ENCODE measurements at places on chromosomes 3 and 15.

DNA sequence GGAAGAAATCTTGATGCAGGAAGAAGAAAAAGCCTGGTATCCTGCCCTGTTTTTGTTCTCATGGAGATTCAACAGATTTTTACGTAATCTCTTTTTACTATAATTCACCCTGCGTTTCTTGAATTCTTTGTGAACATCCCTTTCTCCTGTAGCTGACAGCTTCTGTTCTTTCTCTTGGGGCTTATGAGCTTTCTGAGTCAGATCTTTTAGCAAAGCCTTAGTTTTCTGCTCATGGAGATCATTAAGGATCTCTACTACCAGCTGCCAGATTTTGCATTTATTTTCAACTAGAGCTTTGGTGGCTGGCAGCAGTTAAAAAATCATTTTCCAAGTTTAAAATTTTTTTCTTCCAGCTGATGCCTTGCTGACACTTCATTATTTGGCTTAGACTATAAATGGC, 51.6 kb downstream of the MOBP start:
- no peak for DNase-seq
- no peaks in the 10 kb centered on the region for H3K36me3 ChIP-seq
- no peak overlapping the region for H3K27ac ChIP-seq
- peaks cover 11% of the 10 kb centered on the region for H3K27me3 ChIP-seq

GRCh38 chr3:65922441-65922840, 116.3 kb downstream of the MAGI1 start:
- H3K27ac ChIP-seq: no peak overlapping the region
- no peaks in the 10 kb centered on the region for H3K36me3 ChIP-seq
- no peaks in the 10 kb centered on the region for H3K27me3 ChIP-seq
- H3K4me3 ChIP-seq: no peak overlapping the region

DNA sequence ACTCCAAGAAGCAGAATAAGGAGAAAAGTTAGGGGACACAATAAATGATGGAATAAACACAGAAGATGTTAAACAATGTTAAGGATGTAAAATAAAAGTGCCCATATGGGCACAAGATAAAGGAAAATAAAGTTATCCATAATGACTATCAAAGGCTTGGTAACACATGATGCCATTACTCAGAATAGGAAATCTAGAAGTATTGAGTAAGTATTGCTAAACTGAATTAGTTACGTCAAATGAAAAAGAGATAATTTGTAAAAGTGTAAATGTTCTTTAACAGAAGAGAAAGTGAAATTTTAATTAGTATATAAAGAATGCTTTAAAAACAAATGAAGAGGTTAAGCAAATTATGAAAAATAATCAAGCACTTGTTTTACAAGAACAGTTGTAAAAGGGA, 6.7 kb downstream of the COPS2 start:
- peaks cover 21% of the 10 kb centered on the region for H3K36me3 ChIP-seq
- H3K4me1 ChIP-seq: peaks cover 60% of the 10 kb centered on the region
- H3K27me3 ChIP-seq: no peaks in the 10 kb centered on the region
- DNase-seq: no peak
- no peak overlapping the region for H3K4me3 ChIP-seq

DNA sequence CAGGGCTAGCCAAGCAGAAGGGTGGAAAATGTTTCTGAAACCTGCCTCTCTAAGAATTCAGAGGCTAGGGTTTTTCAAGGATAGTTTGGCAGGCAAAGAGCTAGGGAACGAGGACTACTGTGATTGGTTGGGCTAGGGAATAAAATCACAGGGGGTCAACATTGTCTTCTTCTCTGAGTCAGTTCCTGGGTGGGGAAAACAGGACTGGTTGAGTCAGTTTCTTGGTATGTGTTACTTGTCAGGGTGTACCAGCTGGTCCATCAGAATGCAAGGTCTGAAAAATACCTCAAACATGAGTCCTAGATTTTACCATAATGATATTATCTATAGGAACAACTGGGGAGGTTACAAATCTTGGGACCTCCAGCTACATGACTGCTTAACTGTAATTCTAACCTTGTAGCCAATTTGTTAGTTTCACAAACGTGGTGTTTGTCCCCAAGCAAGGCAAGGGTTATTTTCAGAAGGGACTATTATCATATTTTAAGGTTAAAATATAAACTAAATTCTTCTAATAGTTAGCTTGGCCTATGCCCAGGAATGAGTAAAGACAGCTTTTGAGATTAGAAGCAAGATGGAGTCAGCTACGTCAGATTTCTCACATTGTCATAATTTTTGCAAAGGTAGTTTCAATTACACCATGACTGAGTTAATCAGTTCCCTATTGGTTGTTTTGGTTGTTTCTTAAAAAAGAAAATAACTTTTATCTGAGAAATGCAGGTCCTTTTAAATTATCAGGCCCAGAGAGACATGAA, 231.5 kb downstream of the ALCAM start:
- peaks cover 2% of the 10 kb centered on the region for H3K27me3 ChIP-seq
- H3K4me1 ChIP-seq: peaks cover 11% of the 10 kb centered on the region
- no peak for DNase-seq
- no peaks in the 10 kb centered on the region for H3K36me3 ChIP-seq
- H3K27ac ChIP-seq: no peak overlapping the region

- H3K4me3 ChIP-seq: peak overlapping the region; percentile 89
- H3K4me1 ChIP-seq: peaks cover 29% of the 10 kb centered on the region
- H3K36me3 ChIP-seq: peaks cover 52% of the 10 kb centered on the region
- DNase-seq: no peak
- H3K27ac ChIP-seq: no peak overlapping the region
Observed at GRCh38 chr15:89578146-89578545, 2.9 kb downstream of the TICRR start.

- no peaks in the 10 kb centered on the region for H3K36me3 ChIP-seq
- no peak overlapping the region for H3K27ac ChIP-seq
Observed at GRCh38 chr3:151146731-151147091, 56.3 kb downstream of the GPR171 start.

DNA sequence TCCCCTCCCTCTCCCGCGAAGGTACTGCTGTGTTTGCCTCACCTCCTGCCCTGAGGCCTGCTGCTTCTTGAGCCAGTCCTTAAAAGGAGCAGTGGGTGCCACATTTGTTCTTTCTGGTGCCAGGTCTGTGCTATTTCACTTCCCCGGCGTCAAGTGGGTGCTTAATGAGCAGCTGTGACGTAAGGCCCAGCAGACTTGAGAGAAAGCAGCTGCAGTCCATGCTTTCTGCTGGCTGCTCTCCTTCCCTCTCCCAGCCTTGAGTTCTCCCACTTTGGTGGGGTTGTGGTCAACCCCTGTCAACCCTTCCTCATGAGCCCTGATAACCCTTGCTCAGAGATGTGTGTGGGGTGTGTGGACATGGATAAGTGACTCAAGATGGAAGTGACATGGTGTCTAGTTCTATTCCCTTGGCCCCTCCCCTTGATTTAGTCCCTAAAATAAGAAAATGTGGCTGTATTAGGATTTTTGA, 6.9 kb downstream of the INAFM2 start:
- peaks cover 19% of the 10 kb centered on the region for H3K4me1 ChIP-seq
- no peak overlapping the region for H3K4me3 ChIP-seq
- H3K27ac ChIP-seq: no peak overlapping the region

DNA sequence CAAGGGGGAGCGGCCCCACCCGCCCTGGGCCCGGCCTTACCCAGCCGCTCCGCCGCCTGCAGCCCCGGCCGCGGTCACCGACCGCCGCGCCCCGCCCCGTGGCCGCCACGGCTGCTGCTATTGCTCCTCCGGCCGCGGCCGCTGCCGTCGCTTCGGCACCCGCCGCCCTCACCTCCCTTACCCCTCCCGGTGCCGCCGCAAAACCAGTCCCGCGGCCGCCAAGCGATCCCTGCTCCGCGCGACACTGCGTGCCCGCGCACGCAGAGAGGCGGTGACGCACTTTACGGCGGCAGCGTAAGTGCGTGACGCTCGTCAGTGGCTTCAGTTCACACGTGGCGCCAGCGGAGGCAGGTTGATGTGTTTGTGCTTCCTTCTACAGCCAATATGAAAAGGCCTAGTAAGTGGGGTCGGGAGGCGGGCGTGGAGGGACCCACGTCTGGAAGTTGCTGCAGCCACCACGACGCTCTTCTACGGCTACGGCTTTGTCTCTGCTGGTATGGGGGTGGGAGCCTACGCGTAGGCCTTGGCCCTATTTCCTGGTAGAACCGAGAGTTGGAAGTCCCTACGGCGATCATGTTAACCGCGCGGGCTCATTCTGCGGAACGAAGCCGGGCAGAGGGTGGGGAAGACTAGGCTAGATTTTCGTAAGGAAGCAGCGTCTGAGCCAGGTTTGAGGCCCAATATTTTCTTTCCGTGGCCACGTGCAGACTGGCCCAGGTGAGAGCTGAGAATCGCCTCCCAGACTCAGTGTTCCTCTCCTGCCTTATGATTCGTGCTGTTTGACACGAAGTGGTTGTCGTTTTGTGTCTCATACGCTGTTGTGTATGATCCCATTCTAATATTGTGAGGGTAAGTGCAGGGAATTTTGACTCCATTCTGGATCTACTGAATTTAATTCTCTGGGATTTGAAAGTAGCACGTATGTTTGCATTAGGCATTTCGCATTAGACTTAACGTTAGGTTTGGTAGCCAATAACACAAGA, at the start of the genes GNL3 and PBRM1:
Gene GNL3, plus strand, starts transcription at position 324 of the 983 bp plus-strand sequence. Its CDS starts 61 bp downstream, at position 385.
Gene PBRM1, minus strand, starts transcription at position 205 of the 983 bp plus-strand sequence.
- H3K4me3 ChIP-seq: peak within 1 kb of the TSS; percentile 99
- peak; percentile 93 for DNase-seq
- H3K27me3 ChIP-seq: no peaks in the 10 kb centered on the region

DNA sequence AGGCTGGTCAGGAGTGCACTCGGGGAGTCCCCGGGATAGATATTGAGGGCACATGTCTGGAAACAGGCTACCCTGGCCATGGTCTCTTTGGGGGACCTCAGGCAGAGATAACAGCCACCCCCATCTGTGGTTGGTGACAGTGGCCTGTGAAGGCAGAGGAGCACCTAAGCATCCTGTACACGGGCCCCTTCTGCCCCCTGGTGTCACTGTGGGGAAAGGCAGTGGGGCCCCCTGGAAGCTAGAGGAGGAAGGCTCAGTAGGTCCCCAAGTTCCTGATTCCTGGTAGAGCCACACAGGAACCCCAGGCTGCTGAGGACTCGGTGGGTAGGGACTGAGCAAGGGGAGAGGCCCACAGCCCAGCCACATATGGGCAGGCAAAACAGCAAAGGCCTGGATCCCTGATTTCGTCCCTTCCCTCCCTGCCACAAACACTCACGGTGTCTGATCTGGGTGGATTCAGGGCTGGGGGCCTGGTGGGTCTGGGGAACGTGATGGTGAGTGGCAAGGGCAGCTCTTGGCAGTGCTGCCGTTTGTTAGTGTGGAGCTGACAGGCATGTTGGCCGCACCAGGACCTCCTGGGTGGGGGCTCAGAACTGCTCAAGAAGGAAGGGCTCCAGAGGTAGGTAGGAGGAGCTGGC, 14.1 kb upstream of the CXCR6 start:
- H3K4me3 ChIP-seq: no peak overlapping the region
- peak; percentile 68 for DNase-seq
- H3K27ac ChIP-seq: no peak overlapping the region
- no peaks in the 10 kb centered on the region for H3K4me1 ChIP-seq
- H3K27me3 ChIP-seq: no peaks in the 10 kb centered on the region

- no peak overlapping the region for H3K4me3 ChIP-seq
- peaks cover 2% of the 10 kb centered on the region for H3K27me3 ChIP-seq
- H3K36me3 ChIP-seq: no peaks in the 10 kb centered on the region
- DNase-seq: no peak
Observed at GRCh38 chr15:26023231-26023630, 160.1 kb upstream of the ATP10A start.

- H3K4me1 ChIP-seq: no peaks in the 10 kb centered on the region
- no peak overlapping the region for H3K27ac ChIP-seq
- no peak for DNase-seq
- H3K4me3 ChIP-seq: no peak overlapping the region
- no peaks in the 10 kb centered on the region for H3K36me3 ChIP-seq
Observed at GRCh38 chr3:132292042-132292441, 25.2 kb upstream of the ACP3 start.

DNA sequence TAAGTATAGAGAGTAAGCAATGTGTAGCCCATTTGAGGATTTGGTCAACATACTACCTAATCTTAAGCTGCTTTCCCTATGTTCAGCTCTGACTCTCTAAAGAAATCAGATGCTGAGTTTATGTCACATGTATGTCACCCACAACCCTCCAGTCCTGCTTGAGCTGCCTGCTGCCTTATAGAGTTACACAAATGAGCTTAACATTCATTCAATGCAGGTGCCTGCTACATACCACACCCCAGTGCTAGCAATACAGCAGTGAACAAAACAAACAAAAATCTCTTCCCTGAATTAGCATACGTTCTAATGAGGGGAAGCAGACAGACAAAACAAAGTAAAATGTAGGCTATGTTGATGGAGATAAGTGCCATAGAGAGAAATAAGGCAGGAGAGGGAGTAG, 93.0 kb downstream of the HHLA2 start:
- no peaks in the 10 kb centered on the region for H3K36me3 ChIP-seq
- H3K4me1 ChIP-seq: peaks cover 29% of the 10 kb centered on the region
- no peak for DNase-seq
- no peak overlapping the region for H3K4me3 ChIP-seq
- no peak overlapping the region for H3K27ac ChIP-seq
- peaks cover 5% of the 10 kb centered on the region for H3K27me3 ChIP-seq

- H3K27me3 ChIP-seq: no peaks in the 10 kb centered on the region
- no peak overlapping the region for H3K27ac ChIP-seq
- no peaks in the 10 kb centered on the region for H3K36me3 ChIP-seq
Observed at GRCh38 chr3:129353589-129353941, 74.9 kb downstream of the EFCAB12 start.

- H3K4me1 ChIP-seq: no peaks in the 10 kb centered on the region
- no peak overlapping the region for H3K4me3 ChIP-seq
- DNase-seq: no peak
- no peak overlapping the region for H3K27ac ChIP-seq
- no peaks in the 10 kb centered on the region for H3K36me3 ChIP-seq
Observed at GRCh38 chr3:117129516-117129915, 419.9 kb downstream of the TUSC7 start.

GRCh38 chr3:24497942-24498341, 3.3 kb upstream of the THRB start:
- H3K36me3 ChIP-seq: no peaks in the 10 kb centered on the region
- peaks cover 21% of the 10 kb centered on the region for H3K4me1 ChIP-seq
- H3K27ac ChIP-seq: no peak overlapping the region

Measured in activated naive CD8-positive, alpha-beta T cell treated with anti-CD3 and anti-CD28 coated beads, Interleukin-2, amount 50 U/mL, for 24 hours (primary cell).